ENCODE measurements at places on chromosomes 5 and 9. TPM values are rescaled to one million over a fixed set of nuclear protein-coding genes. Genes with fewer than 3 reads are reported as not detected.

SLC6A18 gene
- total RNA-seq = not detected

GRM6 gene
- total RNA-seq = not detected

BTNL9 gene
- total RNA-seq = 1.6 TPM

TMEM171 gene
- 1.5 TPM for total RNA-seq

FAM78A gene
- total RNA-seq = 0.71 TPM

AFAP1L1 gene
- 11.7 TPM for total RNA-seq

THOC3 gene
- 124 TPM for total RNA-seq

NKD2 gene
- 1.3 TPM for total RNA-seq

NUTM2G gene
- under 0.01 TPM for total RNA-seq

DNAJA1 gene
- total RNA-seq = 385 TPM

SLC27A4 gene
- total RNA-seq = 24.8 TPM

MYORG gene
- 0.86 TPM for total RNA-seq

AMBP gene
- total RNA-seq = 0.91 TPM

TMEM8B gene
- 2.0 TPM for total RNA-seq

MCIDAS gene
- 0.95 TPM for total RNA-seq

CD180 gene
- not detected for total RNA-seq

INSL4 gene
- not detected for total RNA-seq

PAX5 gene
- under 0.01 TPM for total RNA-seq

CLIC3 gene
- 3.9 TPM for total RNA-seq

HSPB3 gene
- total RNA-seq = 1.3 TPM

GNG10 gene
- total RNA-seq = 140 TPM

OBP2B gene
- total RNA-seq = not detected

PCDHB15 gene
- 0.86 TPM for total RNA-seq

OTP gene
- not detected for total RNA-seq

GAS1 gene
- total RNA-seq = 14.5 TPM
